ENCODE measurements at places on chromosomes 11 and 22.

- no peak for DNase-seq
Observed at GRCh38 chr11:66285250-66285947, 3.5 kb downstream of the YIF1A start.

- no peak for DNase-seq
Observed at GRCh38 chr22:28832731-28833130, 32.4 kb upstream of the XBP1 start.

DNA sequence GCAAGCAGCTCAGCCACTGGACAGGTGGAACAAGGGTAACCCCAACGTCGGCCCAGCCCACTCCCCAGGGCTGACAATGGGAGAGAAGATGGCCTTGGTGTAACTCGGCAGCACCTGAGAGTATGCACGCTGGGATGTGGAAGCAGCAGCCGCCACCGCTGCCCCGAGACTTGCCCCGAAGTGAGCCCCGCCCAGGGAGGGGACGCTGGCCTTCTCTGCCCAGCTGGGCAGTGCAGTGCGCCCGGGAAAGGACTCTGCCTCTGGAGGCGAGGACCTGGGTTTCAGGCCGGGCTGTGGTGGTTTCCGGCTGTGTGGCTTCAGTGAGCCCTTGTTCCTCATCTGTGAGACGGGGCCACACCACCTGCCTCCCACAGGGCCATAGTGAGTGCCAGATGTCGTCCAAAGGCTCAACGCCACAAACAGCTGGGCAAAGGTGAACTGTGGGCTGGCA is 8.6 kb upstream of the POLDIP3 start:
- DNase-seq: no peak

DNA sequence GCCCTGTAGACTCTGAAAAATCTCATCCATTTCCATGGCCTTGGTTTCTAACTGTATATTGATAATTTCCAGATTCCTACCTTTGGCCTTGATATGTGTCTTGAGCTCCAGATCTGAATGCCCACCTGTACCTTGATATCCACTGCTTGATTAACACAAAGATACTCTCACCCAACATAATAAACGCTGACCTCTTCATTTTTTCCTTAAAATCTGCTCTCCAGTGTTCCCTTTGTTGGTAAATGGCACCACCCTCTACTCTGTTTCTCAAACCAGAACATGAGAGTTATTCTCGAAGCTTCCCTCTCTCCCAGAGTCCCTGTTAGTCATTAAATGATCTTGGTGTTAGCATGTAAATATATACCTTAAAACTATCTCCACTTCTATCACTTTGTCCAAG is 13.4 kb downstream of the TUG1 start:
- DNase-seq: no peak

DNA sequence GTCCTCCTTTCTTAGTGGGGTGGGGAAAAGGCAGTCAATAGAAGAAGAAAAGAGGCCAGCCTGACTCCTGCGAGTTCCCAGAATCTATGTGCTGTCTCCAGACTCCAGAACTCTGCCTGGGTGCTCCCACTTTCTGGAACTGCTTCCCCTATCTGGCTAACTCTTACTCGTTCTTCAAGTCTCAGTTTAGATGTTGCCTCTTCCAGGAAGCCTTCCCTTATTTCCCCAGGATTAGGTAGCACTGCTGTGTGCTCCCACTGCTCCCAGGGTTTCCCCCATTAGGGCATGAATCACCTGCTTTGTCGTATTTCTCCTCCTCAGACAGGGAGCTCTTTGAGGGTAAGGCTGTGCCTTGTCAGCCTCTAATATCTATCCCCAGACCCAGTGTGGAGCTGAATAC is 17.5 kb upstream of the SYT7 start:
- DNase-seq: no peak

- no peak for DNase-seq
Observed at GRCh38 chr11:67382276-67383136, 9.1 kb upstream of the CLCF1 start.
